Sciatic nerve (tissue), 2 donors: ENCODE measurements at places on chromosomes 13 and 19. TPM values are rescaled to one million over a fixed set of nuclear protein-coding genes. Genes with fewer than 3 reads are reported as not detected.
A peak's percentile ranks its signal among the peaks of the same experiment; 100 is the strongest.

DNA sequence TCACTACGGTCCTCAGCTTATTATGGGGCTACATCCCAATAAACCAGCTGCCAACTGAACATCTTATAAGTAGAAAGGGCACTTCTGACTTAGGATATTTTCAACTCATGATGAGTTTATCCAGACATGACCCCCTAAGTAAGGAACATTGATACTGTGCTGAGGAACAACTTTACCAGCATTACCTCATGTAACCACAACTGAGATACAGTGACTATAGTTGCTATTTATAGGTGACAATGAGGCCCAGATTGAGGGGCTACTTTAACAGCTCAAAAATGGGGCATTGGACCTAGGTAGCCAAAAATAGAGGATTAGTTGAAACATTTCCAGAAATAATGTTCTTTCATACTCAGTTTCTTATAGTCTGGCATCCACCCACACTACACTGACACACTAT, 26.8 kb downstream of the SKA3 start:
- no peak for DNase-seq

DNA sequence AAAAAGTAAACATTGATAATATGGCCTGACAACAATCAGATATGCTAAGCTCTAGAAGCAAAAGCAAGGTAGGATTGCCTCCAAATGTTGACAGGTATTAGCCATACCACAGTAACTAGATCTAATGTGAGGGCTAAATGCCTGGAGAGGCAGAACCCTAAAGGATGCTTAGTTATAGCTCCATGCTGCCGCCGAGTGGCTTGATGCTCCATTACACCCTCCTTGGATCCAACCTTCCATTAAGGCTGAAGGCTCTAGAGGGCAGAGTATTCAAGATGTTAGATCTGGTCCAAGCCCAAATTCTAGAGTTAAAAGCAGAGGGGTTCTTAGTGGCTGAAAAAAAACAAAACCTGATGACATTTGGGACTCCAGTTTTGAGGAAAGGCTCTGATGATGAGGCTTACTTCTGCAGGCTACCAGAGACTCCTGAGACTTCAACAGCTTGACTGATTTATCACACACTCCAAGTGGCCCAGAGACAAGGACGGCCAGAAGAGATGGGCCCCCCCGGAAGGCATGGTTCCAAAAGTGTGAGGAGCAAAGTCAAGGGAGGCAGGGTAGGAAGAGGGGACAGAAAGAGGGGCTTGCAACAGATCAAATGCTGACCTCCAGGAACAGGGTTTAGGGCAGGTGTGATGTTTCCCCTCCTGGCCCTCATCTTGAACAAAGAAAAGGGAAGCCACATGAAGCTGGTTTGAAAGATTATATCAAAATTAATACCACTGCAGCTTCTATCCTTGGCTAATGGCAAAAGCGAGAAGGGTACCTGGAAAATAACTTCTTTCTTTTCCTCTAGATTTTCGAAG, 21.9 kb upstream of the CPB2 start:
- peak; percentile 73 for DNase-seq

DNA sequence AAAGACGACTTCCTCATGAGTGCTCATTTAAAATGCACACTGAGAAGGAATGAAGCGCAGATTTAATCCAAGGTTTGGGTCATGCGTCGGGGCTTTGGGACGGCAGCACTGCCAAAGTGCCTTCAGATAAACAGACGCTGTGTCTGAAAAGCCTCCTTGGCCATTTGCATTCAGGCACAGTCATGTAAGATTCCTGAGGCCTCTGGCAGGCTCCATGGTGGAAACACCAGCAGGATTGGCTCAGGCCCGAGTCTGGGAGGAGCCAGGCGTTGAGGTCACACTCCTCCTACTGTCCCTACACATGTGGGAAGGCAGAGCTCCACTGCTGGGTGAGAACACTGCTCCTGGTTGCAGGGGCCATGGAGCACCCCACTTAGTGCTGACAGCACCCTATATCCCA, 113.3 kb upstream of the KL start:
- peak; percentile 87 for DNase-seq

DNA sequence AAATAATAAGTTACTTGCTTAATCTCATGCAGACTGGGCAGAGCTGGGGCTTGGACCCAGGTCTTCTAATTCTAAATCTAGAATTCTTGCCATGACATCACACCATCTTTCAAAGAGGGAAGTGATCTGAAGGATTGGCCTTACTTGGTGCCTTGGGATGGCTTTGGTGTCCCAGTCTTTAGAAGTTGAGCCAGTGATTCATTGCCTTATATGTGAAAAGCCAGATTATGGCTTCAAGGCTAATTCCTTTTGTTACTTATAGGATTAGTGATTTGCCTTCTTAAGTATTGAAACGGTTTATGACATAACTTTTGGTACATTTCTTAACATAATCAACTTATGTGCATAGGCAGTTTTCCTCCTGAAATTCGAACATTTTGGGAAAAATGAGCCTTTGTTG, 14.9 kb downstream of the COG3 start:
- no peak for DNase-seq

DNA sequence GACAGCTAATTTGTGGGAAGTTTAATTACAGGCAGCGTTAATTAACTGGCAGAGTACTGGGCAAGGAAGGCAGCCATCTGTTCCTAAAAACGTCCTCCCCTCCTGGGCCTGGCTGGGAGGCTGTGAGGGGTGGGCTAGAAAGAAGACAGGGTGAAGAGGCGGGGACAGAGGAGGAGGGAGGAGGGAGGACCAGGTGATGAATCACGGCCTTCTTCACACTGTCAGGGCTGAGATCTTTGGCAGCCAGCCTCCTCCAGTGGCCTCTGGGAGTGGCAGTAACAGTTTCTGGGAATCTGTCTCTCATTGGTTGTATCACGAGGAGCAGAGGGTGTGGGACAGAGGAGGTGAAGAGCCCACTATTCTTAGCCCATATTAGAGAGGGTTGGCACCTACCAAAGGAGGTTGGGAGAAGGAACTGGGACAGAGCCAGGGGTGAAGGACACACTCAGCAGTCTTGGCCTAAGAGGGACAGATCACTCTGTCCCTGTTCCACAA, 9.6 kb upstream of the ZNRF4 start:
- no peak for DNase-seq

GRCh38 chr19:41367848-41368301, 3.9 kb upstream of the B9D2 start:
- DNase-seq = no peak

DNA sequence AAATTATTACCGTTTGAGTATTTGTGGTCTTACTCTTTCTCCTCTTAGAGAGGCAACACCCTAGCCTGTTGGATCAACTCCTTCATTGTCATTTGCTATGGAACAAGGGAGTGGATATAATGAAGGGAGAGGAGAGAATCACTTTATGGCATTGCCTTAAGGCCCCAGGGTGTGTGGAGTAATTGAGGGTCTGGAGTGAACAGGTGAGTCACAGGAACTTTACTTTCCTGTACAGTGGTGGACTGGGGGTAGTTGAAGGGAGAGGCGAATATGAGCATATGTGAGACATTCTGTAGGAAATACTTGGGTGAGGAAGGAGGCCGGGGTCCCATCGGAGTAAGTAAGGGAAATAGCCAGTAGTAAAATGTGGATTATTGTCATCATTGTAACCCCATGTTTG, 17.0 kb downstream of the DGKH start:
- no peak for DNase-seq

DNA sequence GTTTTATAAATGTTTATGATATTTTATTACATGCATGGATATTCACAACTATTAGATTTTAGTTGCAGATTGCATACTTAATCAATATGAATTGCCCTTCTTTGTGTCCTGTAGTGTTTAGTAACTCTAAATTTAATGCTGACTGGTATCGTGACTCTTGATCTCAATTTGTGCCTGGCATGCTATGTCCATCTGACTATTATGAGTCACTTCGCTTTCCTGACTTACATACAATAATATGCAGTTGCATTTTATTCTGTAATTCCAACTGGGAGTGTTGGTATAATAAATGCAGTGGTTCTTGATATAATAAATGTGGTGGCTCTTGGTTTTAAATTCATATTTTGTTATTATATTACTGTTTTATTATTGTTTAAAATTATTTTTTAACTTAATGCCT, 277.5 kb downstream of the LIG4 start:
- DNase-seq = no peak

- DNase-seq = no peak
These were observed 189.0 kb upstream of the KLHL1 start for GRCh38 chr13:70297189-70297616.

- DNase-seq = peak; percentile 86
These were observed 44.8 kb downstream of the ANKRD10 start for GRCh38 chr13:110869805-110870706.

DNA sequence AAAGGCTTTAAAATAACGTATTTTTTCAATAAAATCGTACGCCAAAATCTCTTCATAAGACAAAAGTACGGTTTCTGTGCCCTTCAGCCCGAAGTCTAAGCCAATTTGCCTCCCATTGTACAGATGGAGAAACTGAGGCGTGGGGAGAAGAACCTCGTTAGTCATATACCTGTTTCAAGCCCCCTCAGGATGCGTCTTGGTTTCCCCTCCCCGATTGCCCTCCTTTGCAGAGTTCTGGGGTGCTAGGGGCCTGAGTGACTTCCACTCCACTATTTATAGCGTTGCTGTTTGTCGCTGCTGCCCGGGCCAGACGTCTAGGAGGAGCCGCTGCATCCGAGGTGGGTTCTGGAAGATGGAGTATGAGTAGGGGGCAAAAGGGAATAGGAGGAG, 2.3 kb upstream of the LTBP4 start:
- no peak for DNase-seq

- no peak for DNase-seq
These were observed 282.0 kb downstream of the DNAJC15 start for GRCh38 chr13:43305416-43305815.

GRCh38 chr13:101919541-101920181, 467.2 kb downstream of the ITGBL1 start:
- DNase-seq = peak; percentile 62

DNA sequence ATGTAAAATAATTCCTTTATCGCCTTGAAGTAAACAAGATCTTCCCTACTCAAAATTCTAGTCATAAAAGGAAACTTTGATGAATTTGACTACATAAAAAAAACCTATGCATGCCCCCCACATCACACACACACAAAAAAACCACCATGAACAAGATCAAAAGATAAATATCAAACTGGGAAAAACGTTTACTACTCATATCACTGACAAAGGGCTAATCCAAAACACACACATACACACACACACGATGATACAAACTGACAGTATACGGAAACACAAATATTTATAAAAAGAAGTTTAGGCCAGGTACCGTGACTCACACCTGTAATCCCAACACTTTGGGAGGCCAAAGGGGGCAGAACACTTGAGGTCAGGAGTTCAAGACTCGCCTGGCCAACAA, 61.9 kb downstream of the TSC22D1 start:
- DNase-seq = no peak

GRCh38 chr13:29125934-29126424, 305.8 kb downstream of the MTUS2 start:
- no peak for DNase-seq

DNA sequence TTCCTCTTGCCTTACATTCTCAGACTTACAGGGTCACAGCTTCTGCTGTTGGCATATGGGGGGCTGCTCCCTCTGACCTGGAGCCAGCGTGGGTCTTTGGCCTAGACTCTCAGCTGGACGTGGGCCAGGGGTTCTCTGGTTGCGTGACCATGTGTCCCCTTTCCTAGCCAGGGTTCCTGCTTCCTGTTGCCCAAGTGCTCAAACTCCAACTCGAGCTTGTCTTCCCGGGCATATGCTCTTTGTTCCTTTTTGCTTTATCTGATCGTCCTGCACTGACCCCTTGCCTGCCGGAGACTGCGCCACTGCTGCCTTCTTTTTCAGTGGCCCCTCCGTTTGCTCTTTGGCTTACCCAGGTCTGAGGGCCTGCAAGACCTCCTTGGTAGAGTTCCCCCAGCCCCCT, 25.3 kb upstream of the GPR183 start:
- no peak for DNase-seq

DNA sequence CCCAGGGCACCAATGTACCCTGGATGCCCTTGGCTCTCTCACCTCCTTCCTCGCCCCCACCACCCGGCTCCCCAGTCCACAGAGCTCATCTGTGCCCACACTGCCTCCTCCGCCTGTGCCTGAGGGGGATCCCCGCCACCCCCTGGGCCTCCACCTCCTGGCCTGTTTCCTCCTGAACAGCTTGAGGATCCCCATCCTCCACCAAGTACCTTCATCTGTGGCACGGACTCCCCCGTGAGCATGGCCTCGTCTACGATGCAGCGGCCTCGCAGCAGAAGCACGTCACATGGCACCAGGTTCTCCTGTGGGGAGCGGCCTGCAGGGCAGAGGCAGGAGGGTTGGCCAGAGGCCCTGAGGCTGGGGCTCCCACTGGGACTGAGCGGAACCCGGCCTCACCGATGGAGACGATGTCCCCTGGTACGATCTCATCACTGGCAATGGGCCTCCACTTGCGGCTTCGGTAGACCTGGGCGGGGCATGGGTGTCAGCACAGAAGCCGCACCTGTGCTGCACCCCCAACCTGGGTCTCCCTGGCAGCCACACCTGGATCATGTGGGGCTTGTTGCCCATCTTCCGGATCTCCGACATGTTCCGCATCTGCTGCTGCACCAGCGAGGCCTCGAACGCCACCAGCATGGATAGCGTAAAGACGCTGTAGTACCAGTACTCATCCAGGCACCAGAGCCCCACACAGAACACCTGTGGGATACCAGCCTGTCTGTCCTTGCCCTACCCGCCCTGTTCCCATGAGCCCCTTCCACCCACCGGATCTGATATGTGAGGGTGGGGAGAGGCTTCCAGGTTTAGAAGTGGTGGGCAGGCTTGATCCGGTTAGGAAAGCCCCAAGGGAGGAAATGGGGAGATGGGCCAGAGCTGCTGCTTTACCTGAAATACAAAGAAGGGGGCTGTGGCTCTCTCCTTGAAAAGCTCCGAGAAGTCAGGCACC, 6.8 kb downstream of the ATP13A1 start:
- DNase-seq = no peak

GRCh38 chr13:75910591-75910990, 274.5 kb downstream of the LMO7 start:
- DNase-seq = no peak

Gene LGALS14
- total RNA-seq = not detected

Gene OR1I1
- not detected for total RNA-seq

Gene ONECUT3
- not detected for total RNA-seq

Gene PSG6
- not detected for total RNA-seq

Gene PTPRS
- total RNA-seq = 278 TPM
